Testis (tissue), 5 donors: ENCODE measurements at places on chromosomes 3 and 15.

DNA sequence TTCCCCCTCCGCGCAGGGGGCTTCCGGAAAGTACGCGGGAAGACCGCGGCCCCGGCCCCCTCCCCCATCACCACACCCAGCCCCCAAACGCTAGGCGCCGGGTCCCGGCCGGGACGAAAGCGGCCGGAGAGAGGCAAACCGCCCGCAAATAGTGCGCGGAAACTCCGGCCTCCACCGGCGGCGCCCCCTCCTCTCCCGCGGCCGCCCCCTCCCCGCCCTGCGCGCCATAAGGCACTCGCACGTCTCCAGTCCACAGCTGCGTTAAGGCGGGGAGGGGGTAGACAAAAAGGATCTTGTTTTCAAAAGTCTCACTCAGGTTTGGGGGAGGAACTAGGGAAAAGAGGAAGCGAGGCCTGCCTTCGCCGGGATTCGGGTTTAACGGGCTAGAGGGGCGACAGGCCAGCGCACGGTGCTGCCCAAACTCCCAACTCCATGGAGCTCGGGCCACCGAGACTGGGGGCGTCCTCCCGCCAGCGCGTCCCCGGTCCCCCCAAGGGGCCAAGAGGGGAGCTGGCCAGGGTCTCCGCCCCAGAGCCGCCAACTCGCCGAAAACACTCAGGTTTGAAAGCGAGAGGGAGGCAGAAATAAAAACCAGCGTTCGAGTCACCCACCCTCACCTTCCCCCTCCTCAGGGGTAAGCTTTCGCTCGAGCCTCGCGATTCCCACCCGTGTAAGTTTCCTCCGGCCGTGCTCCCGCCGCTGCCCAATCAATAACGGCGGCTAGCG lies 1.8 kb downstream of the ANP32A start:
- peak; percentile 49 for DNase-seq

DNA sequence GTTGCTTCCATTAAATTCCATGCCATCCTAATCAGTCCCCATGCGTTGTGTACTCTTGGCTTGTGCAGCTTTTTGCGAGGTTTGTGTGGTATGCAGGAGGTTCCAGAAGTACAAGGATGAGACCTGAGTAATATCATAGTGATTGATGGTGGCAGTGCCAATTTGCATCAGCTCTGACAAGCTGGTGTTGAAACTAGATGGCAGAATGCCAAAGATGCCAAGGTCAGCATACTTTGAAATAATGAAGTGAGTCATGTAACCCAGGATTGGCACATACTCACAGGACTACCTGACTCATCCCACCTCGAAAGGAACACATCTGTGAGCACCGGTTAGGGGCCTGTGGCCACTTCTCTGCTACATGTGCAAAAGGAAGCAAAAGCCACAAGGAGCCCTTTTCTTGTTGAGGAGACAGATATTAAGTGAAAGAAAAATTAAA lies 14.3 kb downstream of the KAT2B start:
- DNase-seq: peak; percentile 32

GRCh38 chr3:168517249-168518071 lies 421.7 kb upstream of the GOLIM4 start:
- DNase-seq: no peak

DNA sequence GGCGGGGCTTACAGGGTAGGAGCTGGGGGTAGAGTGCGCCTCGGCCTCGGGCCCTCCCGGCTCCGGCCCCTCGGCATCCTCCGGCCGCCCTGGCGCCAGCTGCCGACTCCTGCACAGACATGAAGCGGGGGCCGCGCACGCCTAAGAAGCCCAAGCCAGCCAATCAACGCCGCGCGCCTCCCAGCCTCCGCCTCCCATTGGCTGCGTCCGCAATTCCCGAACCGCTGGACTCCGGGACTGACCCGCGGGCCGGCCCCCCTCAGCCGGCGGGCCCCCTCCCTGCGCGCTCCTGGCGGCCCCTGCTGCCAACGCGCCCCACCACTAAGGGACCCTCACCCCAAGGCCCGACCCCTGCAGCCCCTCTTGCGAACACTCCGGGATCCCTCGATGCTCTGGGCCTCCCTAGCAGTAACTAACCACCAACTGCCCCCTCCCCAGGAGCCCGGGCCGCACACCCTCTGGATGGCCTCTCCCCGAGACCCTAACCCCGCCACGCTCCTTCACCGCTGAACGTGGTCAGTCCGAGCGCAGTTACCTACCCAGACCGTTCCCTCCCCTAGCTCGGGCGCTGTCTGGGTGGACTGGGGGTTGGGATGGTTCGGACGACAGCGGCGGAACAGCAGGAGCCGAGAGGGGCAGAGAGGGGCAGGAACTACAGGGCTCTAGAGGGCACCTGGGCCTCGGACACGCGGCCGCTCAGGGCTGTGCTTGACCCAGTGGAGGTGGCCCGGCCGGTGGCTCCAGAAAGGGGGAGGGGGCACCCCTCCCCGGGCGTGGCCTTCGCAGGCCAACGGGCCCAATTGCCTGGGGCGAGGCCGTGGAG lies 5.0 kb downstream of the GATA2 start:
- peak; percentile 90 for DNase-seq

DNA sequence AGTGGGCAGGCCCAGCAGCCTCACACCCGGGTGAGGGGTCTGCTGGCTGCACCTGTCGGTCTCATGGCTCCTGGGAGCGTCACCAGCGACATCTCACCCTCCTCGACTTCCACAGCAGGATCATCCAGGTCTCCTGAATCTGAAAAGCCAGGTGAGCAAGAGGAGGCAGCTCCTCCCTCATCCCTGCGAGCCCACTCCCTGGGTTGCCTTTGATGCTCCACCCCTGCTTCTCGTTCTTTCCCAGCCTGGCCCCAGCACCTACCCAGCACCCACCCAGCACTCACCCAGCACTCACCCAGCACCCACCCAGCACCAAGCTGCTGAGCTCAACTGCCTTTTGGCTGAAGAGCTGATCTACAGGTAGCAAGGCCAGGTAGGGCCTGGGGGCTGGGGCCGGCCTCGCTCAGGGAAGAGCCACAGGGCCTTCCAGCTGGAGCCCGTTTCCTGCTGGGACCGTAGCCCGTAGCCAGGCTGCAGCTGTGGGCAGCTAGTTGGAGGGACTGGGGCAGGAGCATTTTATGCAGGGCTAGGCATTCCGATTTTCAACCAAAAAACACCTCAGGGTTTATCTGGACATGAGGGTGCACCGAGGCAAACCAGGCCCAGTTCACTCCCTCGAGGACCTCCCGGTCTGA lies at the start of gene H1-8:
TSS of gene H1-8 (plus strand) at position 20 of the 635 bp plus-strand sequence. CDS start at position 64, 44 bp downstream.
- DNase-seq: no peak

DNA sequence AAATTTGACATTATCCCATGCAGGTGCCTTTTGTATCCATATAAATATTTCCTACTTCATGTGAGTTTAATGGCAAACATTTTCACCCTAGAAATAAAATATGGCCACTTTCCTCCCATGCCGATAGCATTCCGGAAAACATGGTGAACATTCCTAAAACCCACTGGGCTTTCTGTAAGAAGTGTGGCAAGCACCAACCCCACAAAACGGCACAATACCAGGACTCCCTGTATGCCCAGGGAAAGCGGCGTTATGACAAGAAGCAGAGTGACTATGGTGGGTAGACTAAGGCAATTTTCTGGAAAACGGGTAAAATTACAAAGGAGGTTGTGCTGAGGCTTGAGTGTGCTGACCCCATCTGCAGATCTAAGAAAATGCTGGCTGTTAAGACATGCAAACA lies 7.6 kb downstream of the ANXA2 start:
- DNase-seq: no peak

GRCh38 chr3:49785565-49786356 lies 581 bp downstream of the IP6K1 start:
- peak; percentile 64 for DNase-seq

DNA sequence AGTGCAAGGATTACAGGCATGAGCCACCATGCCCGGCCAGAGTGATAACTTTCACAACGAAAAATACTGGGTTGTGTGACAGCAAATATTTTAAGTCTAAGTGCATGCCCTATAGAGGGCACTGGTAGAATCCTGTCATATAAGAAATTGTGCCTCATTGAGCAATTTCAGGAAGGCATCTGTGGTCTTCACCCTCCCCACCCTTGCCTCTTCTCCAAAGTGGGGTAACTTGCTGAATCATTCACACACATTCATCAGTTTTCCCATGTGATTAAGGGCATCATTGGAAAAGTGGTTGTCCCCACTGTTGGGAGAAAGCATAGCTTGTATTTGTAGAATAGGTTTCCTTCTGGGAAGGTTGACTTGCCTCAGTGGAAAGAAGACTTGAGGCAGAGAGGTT lies 9.2 kb downstream of the MITF start:
- DNase-seq: no peak

DNA sequence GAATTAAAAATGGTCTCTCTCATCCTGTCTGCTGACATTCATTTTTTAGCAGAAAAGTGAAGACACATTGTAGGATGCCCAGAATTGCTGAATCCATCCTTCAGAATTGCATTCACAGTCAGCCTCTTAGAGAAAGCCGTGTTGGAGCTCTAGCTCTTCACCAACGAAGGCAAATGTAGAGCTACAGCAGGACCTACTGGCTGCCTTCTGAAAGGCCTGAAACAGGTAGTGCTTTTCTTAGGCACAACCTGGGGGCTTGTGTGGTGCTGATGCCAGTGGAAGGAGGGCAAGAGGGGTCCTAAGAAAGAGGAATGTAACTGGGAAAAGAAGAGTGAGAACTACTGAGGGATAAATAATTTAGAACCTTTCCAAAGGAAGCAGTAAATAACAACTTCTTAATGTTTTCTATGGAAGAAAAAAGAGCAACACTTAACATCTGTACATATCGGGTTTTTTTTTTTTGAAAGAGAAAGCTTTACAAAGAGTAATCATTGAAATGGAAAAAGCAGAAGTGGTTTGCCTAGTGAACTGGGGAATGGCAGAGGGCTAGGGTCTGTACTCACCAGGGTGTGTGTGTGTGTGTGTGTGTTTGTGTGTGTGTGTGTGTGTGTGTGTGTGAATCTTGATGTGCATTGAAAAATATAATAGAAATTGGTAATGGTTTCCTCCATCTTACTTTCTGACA lies 297.8 kb downstream of the SATB1 start:
- DNase-seq: no peak

- DNase-seq: no peak
Observed at GRCh38 chr3:23153436-23153835, 49.7 kb upstream of the UBE2E2 start.

- no peak for DNase-seq
Observed at GRCh38 chr3:40623567-40623966, 98.8 kb downstream of the ZNF621 start.

- DNase-seq: no peak
Observed at GRCh38 chr3:53707222-53707621, 139.0 kb downstream of the CHDH start.

GRCh38 chr3:150302246-150302645 lies 105.9 kb upstream of the TSC22D2 start:
- no peak for DNase-seq

DNA sequence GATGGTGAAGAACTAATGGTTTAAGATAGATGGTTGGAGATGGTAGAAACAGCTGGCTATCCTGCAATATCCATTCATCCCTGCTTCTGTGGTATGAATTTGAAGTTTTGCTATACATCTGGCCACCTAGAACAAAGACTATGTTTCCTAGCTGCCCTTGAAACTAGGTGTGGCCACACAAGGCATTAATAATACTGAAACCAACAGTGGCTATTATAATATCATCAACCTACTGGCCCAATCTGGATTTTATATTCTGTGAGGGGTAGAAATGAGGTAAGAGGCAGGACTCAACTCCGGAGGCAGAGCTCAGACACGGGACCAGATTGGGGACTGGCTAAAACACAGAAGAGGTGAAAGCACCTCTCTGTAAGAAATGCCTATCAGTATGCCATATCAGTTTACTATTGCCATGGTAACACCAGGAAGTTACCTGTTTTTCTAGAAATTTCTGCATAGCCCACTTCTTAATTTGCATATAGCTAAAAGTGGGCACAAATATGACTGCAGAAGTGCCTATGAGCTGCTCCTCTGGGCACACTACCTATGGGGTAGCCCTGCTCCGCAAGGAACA lies 8.4 kb downstream of the IFT80 start:
- no peak for DNase-seq

DNA sequence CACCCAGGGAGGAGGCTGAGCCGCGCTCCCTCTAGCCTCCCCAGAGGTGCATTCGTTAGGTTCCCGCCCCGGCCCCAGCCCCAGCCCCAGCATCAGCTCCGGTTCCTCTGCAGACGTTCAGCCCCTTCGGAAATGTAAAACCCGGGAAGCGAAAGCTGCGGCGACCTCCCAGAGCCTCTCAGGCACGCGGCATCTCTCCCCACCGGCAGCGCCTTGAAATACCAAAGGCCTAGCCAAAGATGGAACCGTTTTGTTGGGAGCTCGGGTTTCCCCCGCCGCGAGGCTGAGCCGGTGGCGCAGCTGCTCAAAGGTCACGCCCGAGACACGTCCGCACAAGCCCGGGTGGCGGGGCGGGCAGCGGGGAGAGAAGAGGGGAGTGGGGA lies 77.8 kb upstream of the HES1 start:
- DNase-seq: peak; percentile 72

DNA sequence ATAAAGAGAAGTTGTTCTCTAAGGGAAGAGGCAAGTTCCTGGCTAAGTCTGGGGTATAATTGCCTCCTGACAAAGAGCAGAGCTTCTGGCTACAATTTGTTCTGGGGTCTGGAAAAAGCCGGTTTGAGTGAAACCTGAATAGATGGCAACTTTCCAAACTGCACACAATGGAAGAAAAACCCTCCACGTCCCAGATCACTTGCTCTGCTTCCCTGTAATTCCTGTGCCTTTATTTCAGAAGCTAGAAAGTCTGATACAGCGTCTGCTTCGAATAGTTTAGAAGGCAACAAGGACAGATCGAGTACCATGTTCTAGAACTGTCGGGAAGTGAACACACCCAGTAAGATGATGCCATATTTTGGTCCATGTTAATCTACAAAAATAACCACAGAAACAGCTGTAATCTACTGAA lies 1.6 kb upstream of the WDR82 start:
- no peak for DNase-seq

DNA sequence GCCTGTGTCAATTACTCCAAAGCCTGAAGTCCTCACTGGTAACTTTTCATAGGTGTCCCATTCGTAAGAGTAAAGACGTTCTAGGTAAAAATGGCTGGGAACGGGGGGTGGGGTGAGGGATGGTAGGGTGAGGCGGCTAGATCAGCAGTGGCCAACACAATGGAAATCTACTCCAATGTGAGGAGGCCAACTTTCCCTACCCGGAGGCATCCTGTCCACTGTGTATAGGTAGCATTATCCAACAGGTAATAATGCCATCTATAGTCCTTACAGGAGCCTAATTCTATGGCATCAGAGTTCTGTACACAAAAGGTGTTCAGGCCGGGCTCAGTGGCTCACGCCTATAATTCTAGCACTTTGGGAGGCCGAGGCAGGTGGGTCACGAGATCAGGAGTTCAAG lies 29.1 kb downstream of the HDC start:
- DNase-seq: no peak

GRCh38 chr15:64311566-64311965 lies 44.4 kb downstream of the CSNK1G1 start:
- no peak for DNase-seq

DNA sequence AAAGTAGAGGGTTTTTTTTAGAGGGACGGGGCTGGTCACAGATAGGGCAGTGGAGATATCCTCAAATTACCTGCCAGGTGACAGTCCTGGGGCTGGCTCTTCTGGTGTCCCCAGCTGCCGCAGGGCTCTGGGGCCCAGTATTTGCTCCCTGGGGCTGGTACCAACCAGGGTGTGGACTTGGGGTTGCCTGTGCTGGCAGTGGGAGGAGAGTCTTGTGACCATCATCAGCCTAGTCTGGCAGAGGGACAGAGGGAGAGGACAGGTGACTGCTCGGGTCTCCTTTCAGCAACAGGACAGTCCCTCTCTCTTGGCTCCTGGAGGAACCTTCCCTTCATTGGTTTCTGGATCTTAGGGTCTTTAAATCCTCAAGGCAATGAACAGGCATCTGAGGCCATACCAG lies 7.9 kb upstream of the RPP14 start:
- no peak for DNase-seq
